ENCODE measurements at places on chromosomes 4 and X.

DNA sequence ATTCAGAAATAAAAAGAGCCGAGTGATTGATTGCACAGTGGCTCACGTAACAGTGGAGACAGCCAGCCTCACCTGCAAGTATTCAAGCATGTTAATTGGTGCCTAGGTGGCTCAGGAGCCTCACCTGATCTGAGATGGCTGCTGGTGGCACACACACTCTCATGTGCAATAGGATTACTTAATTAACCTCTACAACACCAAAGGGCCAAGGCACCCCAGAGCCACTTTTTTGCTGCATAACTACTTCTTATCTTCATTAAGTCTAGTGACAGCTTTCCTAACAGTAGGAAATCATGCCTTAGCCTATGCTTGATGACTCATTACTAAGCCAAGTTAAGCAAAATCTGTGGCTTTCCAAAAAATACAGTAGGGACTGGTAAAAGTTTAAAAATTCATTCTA, 117.3 kb upstream of the NOCT start:
- DNase-seq = peak; percentile 90

DNA sequence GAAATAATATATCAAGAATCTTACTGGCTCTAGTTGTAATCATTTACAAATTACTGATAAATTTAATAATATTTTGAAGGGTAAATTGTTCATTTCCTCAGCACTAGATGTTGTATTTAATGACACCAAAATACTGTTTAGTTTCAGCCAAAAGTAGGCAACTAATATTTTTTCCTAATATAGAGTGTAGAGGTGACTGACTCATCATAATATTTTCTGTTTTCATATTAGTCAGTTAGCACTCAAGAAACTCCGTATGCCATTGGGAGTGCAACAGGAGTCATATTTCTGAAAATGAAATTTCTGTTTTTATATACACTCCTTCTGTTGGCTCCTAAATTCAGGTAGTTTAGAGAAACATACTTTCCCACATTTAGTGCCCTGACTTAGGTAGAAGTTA, 36.6 kb upstream of the PTPN13 start:
- no peak for DNase-seq

DNA sequence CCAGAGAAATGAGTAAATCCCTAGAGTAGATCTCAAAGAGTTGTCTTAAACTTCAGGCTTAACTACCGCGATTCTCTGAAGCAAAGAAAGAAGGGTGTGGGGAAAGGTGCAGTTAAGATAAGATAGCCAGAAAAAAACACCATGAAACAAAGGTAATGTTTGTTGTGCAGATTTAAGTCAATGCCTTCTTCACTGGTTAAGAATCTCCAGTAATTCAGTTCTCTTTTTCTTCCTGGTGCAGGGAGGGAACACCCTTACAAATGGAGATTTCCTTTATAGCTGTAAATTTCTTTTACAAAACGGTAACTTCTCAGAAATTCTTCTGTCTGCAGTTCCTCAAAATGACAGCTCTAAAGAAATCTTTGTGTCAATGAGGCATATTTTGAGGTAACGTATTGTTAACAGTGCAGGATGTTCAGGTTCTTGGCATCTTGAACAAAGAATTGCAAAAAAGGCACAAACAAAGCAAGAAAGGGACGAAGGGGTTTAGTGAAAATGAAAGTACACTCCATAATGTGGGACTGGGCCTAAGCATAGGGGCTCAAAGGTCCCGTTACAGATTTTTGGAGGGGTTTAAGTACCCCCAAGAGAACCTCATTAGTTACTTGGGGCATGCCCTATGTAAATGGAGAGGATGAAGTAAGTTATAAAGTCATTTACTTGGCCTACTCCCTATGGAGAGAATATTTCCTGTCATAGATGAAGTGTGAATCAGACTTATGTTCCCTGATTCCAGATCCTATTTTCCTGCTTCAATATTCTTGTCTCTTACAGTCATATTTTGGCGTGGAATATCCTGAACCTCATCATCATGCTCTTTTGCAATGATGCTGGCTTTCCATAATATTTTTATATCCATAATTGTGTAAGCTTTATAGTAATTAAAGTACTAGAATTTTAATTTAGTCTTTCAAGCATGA, 492.0 kb downstream of the PCDH11X start:
- no peak for DNase-seq

DNA sequence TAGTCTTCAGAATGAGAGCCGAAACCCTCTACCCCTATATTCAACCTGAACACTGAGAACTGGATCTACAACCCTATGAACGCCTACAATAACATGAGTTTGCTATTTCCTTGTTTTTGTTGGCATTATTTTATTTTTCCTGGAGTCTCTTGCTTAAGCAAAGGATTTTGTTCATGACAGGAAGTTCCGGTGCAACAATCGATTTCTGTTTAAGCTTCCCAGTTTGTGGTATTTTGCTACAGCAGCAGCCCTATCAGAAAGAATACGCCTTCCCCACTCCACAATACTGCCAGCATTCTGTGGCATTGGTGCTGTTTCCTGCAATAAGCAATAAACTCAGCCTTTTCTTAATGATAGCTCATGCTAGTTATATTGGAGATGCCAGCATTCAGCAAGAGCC, 60.9 kb downstream of the NPY5R start:
- DNase-seq = no peak

GRCh38 chr4:77617203-77617602, 11.6 kb downstream of the CXCL13 start:
- no peak for DNase-seq

DNA sequence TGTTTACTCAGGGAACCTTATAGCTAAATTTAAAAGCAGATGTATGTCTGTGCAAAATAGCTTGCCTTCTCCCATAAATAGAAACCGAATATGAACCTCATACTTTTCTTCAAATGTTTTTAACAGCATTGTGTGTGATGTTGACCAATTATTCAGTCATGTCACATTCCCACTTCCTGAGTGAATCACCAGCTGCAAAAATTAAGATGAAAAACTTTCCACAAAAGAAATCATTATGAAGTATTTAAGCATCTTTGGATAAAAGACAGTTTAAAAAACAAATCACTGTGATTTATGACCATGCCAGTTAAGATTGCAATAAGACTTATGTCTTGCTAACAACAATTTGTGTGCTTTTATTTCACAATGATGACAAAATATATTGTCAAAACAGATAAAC, 220.1 kb downstream of the PDGFC start:
- no peak for DNase-seq

GRCh38 chr4:186487726-186488125, 67.6 kb downstream of the MTNR1A start:
- DNase-seq = no peak

DNA sequence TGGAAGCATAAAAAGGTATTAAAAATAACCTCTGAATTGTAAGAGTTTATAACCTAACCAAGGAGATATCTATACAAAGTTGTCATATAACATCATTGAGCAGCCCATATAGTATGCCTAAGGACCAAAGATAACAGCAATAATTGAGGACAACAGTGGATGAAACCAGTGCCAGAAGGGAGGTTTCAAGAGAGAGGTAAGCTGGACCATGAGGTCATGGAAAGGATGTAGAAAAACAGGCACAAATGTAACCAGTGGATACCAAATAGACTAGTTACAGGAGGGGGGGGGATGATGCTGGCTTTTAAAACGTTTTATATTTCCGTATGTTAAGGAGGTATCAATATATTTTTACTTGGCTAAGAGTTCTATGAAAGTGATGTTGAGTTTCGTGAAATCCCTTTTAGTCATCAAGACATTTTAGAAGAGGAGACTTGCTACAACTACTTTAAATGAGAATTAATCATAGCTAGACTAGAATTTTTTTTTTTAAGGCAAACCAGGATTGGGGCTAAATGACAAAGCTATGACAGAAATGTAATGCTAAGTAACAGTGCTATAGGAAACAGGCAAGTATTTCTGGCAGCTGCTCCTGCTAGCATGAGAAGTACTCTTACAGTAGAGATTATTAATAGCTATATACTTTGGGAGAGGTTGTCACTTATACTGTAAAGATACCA, 161.1 kb downstream of the FBXW7 start:
- no peak for DNase-seq

- DNase-seq = no peak
Measured at GRCh38 chrX:39559229-39559628, 538.5 kb downstream of the BCOR start.

Data from NCI-H1417 treated with DMSO at 0.1 percent for 48 hours (cell line).